ENCODE measurements at places on chromosomes 12 and 14.

DNA sequence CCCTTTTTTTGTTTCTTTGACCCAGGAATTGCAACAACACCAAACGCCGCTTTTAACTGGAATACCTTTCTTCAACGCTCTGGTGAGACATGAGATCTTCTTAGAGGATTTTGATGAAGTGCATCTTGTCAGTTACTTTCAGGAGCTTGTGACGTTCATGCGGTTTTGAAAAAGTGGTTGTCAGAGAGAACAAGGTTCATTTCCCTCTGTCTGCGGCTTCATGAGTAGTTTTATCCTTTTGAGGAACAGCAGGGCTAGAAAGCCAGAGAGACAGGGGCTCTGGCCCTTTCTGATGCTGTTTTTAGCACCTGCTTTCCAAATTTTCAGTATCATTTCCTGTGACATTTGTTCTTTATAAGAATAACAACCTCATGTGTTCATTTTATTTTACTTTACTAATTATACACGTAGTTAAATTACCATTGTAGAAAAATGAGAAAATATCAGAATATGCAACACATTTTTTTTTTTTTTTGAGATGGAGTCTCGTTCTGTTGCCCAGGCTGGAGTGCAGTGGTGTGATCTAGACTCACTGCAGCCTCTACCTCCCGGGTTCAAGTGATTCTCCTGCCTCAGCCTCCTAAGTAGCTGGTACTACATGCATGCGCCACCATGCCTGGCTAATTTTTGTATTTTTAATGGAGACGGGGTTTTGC lies 61.8 kb downstream of the GLT1D1 start:
- no peak overlapping the region for H3K27ac ChIP-seq
- DNase-seq: peak; percentile 71
- no peaks in the 10 kb centered on the region for H3K36me3 ChIP-seq
- peak overlapping the region; percentile 37 for H3K4me3 ChIP-seq

DNA sequence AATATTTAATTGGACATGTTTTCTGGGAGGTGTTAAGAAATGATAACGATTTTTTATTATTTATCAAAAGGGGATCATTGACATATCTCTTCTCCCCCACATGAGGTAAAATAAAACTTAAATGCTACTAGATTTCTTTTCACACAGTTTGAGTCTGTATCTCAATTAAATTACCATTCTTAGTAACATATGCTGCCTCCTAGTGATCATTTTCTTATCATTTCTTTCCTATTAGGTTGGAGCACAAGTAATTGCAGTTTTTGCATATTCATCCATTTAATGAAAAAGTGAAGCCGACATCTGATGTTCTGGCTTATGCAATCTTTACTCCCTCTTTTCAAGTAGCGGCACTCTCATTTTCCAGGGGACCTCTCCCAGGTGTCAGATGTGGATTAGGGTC lies 24.9 kb downstream of the PUS7L start:
- no peak overlapping the region for H3K27ac ChIP-seq
- H3K27me3 ChIP-seq: no peaks in the 10 kb centered on the region
- peaks cover 7% of the 10 kb centered on the region for H3K36me3 ChIP-seq

- H3K4me3 ChIP-seq: no peak overlapping the region
- no peaks in the 10 kb centered on the region for H3K36me3 ChIP-seq
- no peaks in the 10 kb centered on the region for H3K27me3 ChIP-seq
- H3K27ac ChIP-seq: no peak overlapping the region
- no peak for DNase-seq
- H3K4me1 ChIP-seq: peaks cover 45% of the 10 kb centered on the region
These were observed 101.1 kb downstream of the B4GALNT3 start for GRCh38 chr12:560691-561390.

- no peaks in the 10 kb centered on the region for H3K36me3 ChIP-seq
- no peaks in the 10 kb centered on the region for H3K4me1 ChIP-seq
- no peaks in the 10 kb centered on the region for H3K27me3 ChIP-seq
- no peak overlapping the region for H3K4me3 ChIP-seq
These were observed 226.4 kb downstream of the ANO2 start for GRCh38 chr12:5718680-5719079.

GRCh38 chr12:21627924-21628323 lies 23.3 kb upstream of the GYS2 start:
- no peak for DNase-seq
- H3K4me1 ChIP-seq: no peaks in the 10 kb centered on the region
- H3K36me3 ChIP-seq: peaks cover 4% of the 10 kb centered on the region
- H3K27me3 ChIP-seq: no peaks in the 10 kb centered on the region
- no peak overlapping the region for H3K4me3 ChIP-seq
- H3K27ac ChIP-seq: no peak overlapping the region

GRCh38 chr12:104285740-104286515 lies 17.6 kb upstream of the EID3 start:
- H3K27me3 ChIP-seq: no peaks in the 10 kb centered on the region
- peaks cover 23% of the 10 kb centered on the region for H3K36me3 ChIP-seq
- DNase-seq: no peak
- H3K27ac ChIP-seq: peak overlapping the region; percentile 98
- peak overlapping the region; percentile 100 for H3K4me3 ChIP-seq
- peaks cover 37% of the 10 kb centered on the region for H3K4me1 ChIP-seq

DNA sequence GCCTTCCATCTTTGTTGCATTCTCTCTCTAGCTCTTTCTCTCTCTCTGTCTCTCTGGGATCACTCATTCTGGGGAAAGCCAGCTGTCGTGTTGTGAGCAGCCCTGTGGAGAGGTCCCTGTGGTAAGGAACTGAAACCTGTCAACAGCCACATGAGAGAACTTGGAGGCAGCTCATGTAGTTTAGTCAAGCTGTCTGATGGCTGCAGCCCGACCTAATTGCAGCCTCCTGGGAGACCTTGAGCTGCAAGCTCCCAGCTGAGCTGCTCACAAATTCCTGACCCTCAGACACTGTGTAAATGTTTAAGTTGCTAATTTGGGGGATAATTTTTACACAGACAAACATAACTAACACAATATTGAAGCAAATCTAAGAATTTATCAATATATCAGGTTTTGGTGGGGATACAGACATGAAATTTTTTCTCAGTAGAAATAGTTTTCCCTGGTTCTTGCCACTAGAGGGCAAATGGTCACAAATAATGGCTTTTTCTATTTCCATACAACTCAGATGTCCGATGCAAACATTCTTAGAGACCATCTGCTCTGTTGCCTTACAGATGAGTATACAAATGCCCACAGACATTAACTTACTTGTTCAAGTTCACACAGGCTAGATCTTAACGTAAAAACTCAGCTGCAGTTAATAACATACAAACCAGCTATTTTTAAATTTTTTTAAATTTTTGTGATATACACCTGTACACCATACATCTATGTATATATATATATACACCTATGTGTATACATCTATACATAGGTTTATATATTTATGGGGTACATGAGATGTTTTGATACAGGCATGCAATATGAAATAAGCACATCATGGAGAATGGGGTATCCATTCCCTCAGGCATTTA lies 15.5 kb upstream of the KRR1 start:
- no peaks in the 10 kb centered on the region for H3K36me3 ChIP-seq
- DNase-seq: peak; percentile 10
- H3K27ac ChIP-seq: no peak overlapping the region
- H3K4me3 ChIP-seq: no peak overlapping the region
- H3K27me3 ChIP-seq: peaks cover 49% of the 10 kb centered on the region

DNA sequence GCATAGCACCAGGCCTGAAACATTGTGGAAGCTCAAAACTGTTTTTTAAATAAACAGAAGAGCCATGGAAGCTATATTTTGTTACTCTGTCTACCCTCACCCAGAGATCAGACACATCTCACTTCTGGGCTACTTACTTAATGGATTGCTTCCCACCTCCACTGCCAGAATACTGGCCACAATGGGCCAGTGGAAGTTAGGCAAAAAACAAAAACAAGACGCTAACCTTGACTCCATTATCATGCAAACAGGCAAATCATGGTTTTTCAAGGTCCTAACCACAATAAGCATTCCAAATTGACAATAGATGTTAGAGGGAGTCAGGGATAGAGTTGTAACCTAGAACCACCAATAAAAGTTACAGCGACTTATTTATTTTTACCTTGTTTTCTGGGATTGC lies 52.7 kb upstream of the PTCSC3 start:
- H3K27ac ChIP-seq: no peak overlapping the region
- peaks cover 18% of the 10 kb centered on the region for H3K27me3 ChIP-seq
- H3K36me3 ChIP-seq: no peaks in the 10 kb centered on the region
- H3K4me1 ChIP-seq: no peaks in the 10 kb centered on the region

DNA sequence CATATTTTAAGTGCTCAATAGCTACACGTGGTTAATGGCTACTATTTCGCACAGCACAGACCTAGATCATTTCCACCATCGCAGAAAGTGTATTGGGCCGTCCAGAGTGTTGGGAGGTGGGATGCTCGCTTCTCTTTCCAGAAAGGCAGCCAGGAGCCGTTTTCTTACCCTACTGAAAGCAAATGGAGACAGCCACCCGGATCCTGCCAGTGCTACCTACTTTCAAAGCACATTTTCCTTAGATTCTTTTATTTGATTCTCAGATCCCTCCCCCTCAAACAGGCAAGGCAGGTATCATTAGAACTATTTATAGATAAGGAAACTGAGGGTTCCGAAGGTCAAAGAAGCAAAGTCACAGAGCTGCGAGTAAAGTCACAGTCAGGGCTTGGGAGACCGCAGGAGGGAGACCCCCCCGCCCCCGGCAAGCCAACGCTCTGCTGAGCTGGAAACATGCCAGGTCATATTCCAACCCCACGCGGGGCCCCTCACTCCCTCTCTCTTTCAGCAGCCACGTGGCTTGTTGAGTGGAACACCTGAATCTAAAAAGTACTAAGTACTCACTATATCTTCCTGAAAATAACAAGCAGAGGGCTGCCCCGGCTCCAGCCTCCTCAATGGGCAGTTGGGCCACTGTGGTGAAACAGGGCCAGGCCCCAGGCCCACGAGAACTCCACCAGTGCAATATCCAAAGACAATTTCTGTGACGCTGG lies 36.2 kb downstream of the PRIMA1 start:
- H3K27ac ChIP-seq: no peak overlapping the region
- H3K4me3 ChIP-seq: no peak overlapping the region
- H3K36me3 ChIP-seq: no peaks in the 10 kb centered on the region
- H3K4me1 ChIP-seq: peaks cover 4% of the 10 kb centered on the region
- no peak for DNase-seq

DNA sequence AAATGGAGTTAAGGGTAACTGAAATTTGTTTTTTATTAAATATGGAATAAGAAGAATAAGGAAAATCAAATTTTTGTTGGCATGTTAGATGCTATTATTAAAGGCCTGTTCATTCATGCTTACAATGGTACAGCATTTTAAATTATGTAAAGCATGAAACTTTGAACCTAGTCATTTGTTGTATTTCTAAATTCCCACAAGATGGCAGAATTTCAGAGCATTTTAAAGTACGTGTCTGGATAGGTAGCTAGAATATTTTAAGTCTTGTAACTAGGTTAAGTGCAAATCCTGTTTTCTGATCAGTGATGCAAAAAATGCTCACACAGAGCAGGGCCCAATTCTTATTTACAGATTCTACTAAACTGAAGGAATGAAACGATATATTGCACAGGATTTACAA lies 585.6 kb upstream of the MIS18BP1 start:
- no peaks in the 10 kb centered on the region for H3K4me1 ChIP-seq
- H3K4me3 ChIP-seq: no peak overlapping the region
- no peaks in the 10 kb centered on the region for H3K27me3 ChIP-seq
- H3K36me3 ChIP-seq: no peaks in the 10 kb centered on the region
- no peak for DNase-seq

- no peak overlapping the region for H3K4me3 ChIP-seq
- H3K27me3 ChIP-seq: no peaks in the 10 kb centered on the region
- no peak for DNase-seq
- no peaks in the 10 kb centered on the region for H3K36me3 ChIP-seq
- no peaks in the 10 kb centered on the region for H3K4me1 ChIP-seq
These were observed 53.2 kb upstream of the PKP2 start for GRCh38 chr12:32949815-32950214.

GRCh38 chr14:55850825-55851241 lies 267.4 kb upstream of the PELI2 start:
- no peak overlapping the region for H3K27ac ChIP-seq
- no peaks in the 10 kb centered on the region for H3K36me3 ChIP-seq

DNA sequence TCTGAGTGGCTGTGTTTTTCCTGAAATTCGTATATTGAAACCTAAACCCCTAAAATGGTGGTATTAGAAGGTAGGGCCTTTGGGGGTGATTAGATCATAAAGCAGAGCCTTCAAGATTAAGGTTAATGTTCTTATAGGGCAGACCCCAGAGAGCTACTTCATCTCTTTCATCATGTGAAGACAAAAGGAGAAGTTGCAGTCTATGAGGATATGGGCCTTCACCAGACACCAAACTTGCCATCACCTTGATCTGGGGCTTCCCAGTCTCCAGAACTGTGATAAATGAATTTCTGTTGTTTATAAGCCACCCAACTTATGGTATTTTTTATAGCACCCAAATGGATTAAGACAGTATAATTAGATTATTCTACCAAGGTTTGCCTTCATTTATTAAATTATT lies 275.0 kb upstream of the ATP2B1 start:
- H3K27me3 ChIP-seq: no peaks in the 10 kb centered on the region
- DNase-seq: no peak
- H3K36me3 ChIP-seq: no peaks in the 10 kb centered on the region
- no peak overlapping the region for H3K27ac ChIP-seq
- H3K4me1 ChIP-seq: no peaks in the 10 kb centered on the region
- no peak overlapping the region for H3K4me3 ChIP-seq

DNA sequence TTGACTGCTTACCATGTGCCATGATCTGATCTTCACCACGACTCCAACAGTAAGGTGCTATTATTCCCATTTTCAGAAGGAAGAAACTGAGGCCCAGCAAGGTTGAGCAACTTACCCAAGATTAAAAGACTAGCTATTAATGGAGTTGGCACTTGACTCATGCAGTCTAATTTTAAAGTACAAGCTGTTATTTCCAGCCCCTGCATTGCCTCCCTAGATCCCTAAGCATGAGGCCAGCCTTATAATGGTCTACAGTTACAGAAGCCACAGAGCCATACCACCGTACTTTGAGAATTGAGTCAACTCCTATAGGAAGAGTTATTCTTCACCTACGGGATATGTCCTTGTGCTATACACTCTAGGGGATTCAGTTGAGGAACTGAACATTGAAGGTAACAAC lies 66.7 kb upstream of the RBM19 start:
- no peaks in the 10 kb centered on the region for H3K4me1 ChIP-seq
- no peaks in the 10 kb centered on the region for H3K36me3 ChIP-seq
- DNase-seq: no peak
- H3K27me3 ChIP-seq: no peaks in the 10 kb centered on the region
- no peak overlapping the region for H3K4me3 ChIP-seq

DNA sequence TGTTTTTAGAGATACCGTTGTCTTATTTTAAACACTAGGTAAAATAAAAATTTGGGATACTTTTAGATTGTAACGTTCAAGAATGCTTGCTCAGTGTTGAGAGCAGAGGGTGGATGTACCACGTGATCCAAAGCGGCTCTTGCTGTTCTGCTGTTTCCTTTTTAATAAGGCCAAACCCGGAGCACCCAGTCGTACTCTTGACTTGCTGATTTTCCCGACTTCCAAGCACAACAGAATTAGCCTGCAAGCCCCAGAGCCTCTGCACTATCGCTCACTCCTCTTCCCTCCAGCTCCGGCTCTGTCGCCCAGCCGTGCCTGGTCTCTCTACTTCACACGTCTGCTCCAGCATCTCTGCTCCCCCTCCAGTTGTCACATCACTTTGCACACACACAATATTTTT lies 77.3 kb downstream of the EMP1 start:
- no peaks in the 10 kb centered on the region for H3K4me1 ChIP-seq
- H3K27me3 ChIP-seq: peaks cover 68% of the 10 kb centered on the region
- H3K27ac ChIP-seq: no peak overlapping the region
- no peaks in the 10 kb centered on the region for H3K36me3 ChIP-seq
